ENCODE measurements at places on chromosomes 3 and 15.

GRCh38 chr3:107619549-107619948 lies 96.8 kb downstream of the BBX start:
- no peak for DNase-seq

GRCh38 chr3:7847521-7847920 lies 654.1 kb upstream of the LMCD1 start:
- no peak for DNase-seq

- no peak for DNase-seq
Observed at GRCh38 chr3:71035314-71035713, 548.2 kb downstream of the FOXP1 start.

GRCh38 chr15:58038426-58039078 lies 27.0 kb downstream of the ALDH1A2 start:
- DNase-seq = no peak

All from stimulated activated CD4-positive, alpha-beta T cell treated with anti-CD3 and anti-CD28 coated beads, TNF-alpha, amount 100 ng/mL, for 4 hours (primary cell).